ENCODE measurements at places on chromosomes 7 and 10.
A peak's percentile ranks its signal among the peaks of the same experiment; 100 is the strongest.

DNA sequence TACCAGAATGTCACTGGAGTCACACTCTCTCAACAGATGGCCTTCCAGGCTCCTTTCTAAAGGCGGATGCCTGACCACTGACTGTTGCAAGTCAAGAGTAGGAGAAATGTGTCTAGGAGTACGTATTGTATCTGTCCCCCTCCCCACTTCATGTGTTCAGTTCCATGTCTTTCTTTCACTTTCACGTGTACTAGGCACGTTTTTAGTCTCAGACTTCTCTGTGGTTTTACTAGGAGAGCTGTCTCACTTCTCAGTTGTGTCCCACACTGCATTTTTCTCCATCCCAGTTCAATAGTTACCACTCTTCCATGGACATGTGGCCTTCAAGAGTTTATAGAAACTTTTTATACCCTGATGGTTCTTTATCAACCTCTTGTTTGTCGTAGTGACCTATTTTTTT is 893.0 kb downstream of the NRG3 start:
- no peak for DNase-seq

DNA sequence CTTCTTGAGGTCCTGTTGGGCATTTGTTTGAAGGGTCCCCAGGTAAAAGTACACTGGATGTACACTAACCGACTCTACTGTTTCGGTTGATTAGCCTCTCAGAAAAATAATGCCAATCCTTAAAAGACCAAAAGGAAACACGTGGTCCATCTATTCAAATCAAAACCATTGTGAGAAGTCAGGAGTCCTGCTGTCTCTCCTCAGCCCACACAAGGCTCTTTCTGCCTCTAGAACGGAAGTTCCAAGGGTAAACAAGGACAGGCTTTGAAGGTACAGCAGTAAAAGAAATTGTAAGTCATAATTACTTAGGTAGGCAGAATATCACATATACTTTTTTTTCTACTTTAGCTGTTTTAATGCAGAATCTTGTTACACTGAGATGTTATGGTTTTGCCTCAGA is 71.7 kb upstream of the TPK1 start:
- DNase-seq = no peak

GRCh38 chr7:157995815-157996214 is 591.8 kb downstream of the PTPRN2 start:
- no peak for DNase-seq

DNA sequence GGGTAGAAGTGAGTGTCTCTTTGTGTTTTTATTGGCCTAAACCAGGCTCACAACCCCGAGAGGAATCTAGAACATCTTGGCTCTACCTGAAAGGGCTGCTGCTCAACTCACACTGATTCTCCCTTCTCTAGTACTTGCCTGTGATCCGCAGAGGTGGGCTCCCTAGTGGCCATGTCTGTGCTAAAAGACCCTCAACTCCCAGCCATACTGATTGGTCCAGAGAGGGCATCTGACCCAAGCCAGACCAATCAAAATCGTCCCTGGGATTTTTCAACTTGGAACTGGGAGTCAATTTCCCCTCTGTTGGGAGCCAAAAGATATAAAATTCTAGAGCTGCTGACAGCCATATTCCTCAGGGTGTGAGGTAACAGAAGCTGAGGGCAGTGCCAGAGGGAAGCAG is 55.3 kb downstream of the SH3PXD2A start:
- no peak for DNase-seq

- no peak for DNase-seq
Observed at GRCh38 chr10:89637113-89637512, 7.9 kb downstream of the PANK1 start.

DNA sequence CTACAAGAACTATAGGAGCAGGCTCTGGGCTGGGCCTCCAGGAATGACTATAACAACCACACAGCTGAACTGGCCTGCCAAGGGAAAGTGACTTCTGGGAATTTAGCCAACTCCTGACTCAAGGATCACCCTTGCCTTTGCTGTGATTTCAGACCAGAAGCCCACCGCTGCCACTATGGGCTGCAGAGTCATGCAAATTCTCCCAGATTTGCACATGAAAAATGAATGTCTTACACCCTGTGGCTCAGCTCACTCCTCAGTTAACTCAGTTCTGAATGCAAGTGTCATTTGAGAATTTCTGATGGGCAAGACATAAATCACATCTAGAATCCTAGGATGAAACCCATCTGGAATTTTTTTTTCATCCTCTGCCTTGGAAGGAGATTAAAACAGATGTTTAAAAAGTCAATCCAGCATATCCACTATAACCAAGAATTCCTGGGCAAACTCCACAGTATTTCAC is 186.5 kb upstream of the BET1 start:
- DNase-seq = no peak

GRCh38 chr10:110110338-110110737 is 97.1 kb upstream of the MXI1 start:
- no peak for DNase-seq

GRCh38 chr7:20200361-20200760 is 16.8 kb downstream of the MACC1 start:
- no peak for DNase-seq

GRCh38 chr10:85786401-85786899 is 580.1 kb downstream of the GRID1 start:
- DNase-seq = no peak

DNA sequence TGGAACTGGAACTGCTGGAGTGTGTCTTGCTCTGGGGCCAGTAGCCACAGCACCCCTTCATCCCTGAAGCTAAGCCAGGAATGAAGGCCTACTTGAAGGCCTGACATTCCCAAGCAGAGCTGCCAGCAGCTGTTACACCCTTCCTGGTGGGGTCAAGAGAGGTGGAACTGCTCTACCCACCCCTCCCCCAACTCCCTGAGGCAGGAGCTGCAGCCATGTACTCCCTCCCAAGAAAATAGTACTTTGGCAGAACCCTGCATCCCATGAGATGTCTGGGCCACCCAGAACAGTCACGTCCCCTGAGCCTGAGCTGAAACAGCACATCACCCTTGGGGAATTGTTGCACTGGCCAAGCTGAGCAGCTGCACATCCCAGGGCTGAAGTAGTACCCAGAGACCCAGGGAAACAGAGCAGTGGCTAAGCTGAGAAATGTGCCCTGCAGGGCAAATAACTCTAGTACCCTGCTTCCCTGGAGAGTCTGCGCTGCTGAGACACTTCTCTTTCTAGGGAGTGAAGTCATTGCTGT is 63.4 kb upstream of the PLA2G12B start:
- no peak for DNase-seq

DNA sequence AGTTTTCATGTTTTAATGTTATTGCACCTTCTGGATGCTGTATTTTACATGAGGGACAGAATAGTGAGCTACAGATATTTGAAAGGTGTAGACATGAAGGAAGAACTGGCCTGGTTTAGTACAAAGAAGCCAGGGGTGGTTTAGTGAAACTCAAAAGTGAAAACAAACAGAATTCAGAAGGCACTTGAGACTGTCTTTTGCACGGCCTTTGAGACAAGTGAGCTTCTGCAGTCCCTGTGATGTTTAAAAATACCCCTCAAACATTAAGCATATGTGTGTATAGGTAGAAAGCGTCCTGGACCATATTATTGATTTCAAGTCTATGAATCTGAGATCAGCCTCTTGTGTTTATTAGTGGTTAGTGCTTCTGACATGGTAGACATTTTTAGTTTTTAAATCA is 118.9 kb downstream of the CDK14 start:
- no peak for DNase-seq

- no peak for DNase-seq
Observed at GRCh38 chr10:66187053-66187733, 738.6 kb upstream of the LRRTM3 start.

DNA sequence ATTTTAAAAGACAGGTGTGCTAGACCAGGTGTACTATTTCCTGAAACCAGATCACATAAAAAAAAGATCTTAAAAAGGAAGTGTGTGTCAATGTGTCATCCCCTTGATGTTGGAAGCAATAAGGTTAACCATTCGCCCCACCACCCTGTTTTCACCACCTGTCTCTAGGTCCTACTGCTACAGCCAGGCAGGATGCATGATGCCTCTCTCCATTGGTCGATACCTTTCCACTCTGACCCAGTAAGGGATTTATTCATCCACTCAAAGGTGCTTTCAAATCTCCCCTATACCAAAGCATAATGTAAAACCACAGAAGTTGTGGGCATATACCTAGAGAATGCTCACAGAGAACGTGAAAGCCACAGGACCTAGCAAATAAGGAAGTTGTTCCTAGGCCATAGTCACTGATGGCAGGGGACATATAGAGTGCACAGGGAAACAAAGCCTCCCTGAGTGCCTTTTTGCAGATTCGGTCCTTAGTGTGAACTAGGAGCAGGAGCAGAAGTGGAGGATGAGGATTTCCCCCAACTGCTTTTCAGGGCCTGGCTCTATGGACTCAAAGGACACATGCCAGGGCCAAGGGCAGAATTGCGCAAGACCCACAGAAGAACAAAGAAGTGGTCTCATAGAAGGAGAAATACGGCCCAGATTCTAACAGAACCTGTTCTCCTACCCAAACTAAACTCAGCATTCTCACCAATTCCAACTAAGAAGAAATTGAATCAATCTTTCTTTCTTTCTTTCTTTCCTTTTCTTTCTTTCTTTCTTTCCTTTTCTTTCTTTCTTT is 631.5 kb upstream of the NRP1 start:
- no peak for DNase-seq

- no peak for DNase-seq
Observed at GRCh38 chr7:94129443-94130140, 125.4 kb upstream of the BET1 start.

- no peak for DNase-seq
Observed at GRCh38 chr7:70738151-70738885, 393.6 kb upstream of the GALNT17 start.

DNA sequence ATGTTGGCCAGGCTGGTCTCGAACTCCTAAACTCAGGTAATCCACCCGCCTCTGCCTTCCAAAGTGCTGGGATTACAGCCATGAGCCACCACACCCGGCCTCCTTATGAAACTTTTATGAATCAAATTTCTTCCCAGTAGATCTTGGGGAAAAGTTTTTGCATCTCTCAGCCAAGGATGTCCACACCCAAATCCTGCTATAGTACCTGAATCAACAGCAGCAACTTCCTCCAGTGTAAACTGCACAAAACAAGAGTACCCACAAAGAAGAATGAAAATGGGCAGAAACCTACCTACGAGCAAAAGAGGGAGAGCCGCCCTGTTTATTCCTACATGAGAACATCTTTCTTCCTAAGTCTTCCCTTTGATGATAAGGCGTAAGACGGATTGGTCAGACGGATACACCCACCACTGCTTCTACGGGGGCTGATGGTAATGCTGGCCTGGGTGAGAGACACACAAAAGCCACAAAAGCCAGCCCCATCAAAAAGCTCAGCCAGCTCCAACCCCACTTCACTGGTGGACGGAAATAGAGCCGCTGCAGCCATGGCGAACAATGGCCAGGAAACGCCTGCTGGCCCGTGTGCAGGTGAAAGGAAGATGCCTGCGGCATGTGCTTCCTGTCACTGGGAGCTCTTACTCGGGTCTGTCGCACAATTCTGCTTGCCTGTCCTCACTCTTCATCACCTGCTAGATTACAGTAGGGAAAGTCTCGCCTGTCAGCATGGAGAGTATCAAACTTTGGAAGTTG is 10.4 kb downstream of the JCAD start:
- DNase-seq = no peak

DNA sequence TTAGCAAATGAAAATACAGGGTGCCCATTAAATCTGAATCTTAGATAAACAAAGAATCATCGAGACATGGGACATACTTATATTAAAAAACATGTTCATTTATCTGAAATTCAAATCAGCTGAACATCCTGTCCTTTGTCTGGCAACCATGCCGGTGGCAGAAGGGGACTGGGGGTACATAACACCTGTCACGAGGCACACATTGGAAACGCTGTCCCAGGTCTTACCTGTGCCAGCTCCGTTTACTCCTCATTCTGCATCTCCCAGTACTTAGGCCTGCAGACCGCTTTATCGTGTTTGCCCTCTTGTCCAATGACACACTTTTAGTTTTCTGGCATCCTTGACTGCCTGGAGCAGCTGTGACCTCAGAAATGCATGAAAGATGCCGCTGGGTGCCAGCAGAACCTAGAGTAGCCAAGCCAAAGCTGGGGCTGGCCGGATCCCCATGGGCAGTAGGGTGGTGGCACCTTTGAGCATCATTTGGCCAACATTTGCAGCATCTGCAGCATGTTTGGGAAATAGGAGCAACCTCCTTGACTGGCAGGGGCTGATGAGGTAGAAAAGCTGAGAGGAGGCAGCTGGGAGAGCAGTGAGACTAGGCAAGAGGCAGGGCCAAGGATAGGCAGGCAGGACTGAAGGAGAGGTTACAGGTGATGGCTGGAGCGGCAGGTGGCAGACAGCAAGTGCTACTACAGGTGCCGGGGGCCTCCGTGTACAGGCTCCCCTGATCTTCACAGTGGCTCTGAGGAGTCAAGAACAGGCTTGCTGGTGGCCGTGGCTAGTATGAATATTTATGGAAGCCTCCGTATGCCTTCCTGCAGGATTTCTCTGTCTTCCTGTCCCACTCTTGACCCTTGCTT is 62.3 kb upstream of the BTBD16 start:
- no peak for DNase-seq

- DNase-seq = no peak
Observed at GRCh38 chr7:54419209-54419608, 123.0 kb upstream of the VSTM2A start.

DNA sequence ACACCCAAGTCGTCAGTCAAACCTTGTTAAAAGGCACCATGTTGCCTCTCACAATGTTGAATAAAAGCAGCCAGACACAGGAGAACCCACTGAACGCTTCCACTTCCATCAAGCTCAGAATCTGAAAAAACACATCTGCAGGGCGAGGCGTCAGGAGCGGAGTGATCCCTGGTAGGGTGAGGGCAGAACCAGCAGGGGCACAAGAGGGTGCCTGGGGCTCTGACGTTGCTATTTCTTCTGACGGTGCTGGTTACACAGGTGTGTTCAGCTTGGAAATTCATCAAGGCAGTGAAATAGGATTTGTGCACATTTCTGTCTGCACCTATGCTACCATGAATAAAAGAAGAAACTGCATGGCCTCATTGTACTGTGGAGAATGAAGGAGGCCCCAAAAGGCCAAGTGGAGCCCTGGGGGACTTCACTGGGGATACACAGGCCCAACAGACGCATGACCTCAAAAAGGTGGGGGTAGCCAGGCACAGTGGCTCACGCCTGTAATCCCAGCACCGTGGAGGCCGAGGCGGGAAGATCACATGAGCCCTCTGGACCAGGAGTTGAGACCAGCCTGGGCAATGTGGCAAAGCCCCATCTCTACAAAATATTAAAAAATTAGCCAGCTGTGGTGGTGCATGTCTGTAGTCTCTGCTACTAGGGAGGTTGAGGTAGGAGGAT is 19.2 kb upstream of the NCAPG2 start:
- DNase-seq = no peak

GRCh38 chr10:130301021-130301892 is 165.1 kb downstream of the GLRX3 start:
- peak; percentile 31 for DNase-seq

DNA sequence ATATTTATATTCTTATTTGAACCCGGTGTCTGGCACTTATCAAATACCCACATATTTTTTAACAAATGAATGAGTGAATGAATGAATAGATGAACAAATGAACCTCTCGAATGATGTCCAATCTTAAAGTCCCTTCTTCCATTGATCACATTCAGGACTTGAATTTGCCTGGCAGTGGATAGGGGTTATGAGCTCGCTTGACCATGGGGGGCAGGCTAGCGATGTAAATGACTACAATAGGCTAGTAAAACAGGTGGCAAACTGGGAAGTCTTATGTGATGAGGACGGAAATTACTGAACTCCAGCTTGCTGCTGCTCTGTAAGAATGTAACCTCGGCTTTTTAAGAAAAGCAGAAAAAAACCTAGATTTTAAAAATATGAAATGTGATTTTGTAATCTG is 247.7 kb upstream of the DKK1 start:
- no peak for DNase-seq

Measured in left kidney (tissue), 8 donors.